Activated CD8-positive, alpha-beta memory T cell treated with anti-CD3 and anti-CD28 coated beads for 1 hour (primary cell): ENCODE measurements at places on chromosomes 6 and 20.

GRCh38 chr6:122429323-122429722 is 29.9 kb downstream of the HSF2 start:
- no peak for DNase-seq

DNA sequence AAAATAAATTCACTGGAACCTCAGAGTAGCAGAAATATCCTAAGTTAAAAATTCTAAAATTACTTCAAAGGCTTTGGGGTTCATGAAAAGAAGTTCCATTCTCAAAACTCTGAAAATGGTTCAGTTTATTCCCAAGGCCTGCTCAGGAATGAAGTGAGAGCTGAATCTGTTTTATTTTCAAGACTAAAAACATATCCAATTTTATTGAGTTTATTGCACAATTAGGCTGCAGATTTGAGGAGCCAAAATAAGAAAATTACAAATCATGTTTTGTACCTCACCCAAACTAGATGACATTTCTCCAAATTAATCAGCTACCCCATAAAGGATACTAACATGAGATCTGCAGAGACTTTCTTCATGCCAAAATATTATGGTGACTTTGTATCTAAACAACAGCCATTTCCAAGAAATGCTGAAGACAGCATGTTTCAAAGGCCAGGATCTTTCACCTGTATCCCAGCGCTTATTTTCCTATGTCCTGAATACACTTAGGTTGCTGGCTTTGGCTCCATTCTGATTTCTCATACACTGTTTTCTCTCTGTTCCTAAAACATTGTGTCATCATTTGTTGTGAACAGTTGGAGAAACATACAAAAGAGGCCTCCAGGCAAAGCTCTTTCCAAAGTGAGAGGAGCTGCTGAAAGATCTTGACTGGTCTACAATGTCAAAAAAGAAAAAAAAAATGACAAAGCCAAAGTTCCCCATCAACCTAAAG is 85.7 kb upstream of the F13A1 start:
- no peak for DNase-seq

GRCh38 chr6:51617751-51618150 is 469.7 kb downstream of the PKHD1 start:
- no peak for DNase-seq

GRCh38 chr6:16670183-16670582 is 91.1 kb downstream of the ATXN1 start:
- DNase-seq = no peak

DNA sequence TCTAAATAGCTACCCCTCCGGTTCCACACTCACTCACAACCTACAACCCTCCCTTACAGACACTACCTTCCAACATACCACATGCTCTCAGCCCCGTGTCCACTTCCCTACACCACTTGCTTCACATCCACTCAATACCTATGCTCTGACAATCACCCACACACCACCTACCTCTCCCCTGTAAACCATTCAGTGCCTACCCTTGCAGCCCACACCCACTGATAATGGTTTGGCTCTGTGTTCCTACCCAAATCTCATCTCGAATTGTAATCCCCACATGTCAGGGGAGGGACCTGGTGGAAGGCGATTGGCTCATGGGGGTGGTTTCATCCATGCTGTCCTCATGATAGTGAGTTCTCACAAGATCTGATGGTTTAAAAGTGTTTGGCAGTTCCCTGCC is 9.8 kb upstream of the ZNF343 start:
- no peak for DNase-seq

- no peak for DNase-seq
Observed at GRCh38 chr6:16735014-16735413, 26.2 kb downstream of the ATXN1 start.

- peak; percentile 32 for DNase-seq
Observed at GRCh38 chr20:47317127-47317895, 39.2 kb downstream of the ZMYND8 start.

GRCh38 chr6:65671922-65672321 is 35.1 kb downstream of the EYS start:
- no peak for DNase-seq

- DNase-seq = no peak
Observed at GRCh38 chr6:11586536-11586935, 49.0 kb downstream of the TMEM170B start.

DNA sequence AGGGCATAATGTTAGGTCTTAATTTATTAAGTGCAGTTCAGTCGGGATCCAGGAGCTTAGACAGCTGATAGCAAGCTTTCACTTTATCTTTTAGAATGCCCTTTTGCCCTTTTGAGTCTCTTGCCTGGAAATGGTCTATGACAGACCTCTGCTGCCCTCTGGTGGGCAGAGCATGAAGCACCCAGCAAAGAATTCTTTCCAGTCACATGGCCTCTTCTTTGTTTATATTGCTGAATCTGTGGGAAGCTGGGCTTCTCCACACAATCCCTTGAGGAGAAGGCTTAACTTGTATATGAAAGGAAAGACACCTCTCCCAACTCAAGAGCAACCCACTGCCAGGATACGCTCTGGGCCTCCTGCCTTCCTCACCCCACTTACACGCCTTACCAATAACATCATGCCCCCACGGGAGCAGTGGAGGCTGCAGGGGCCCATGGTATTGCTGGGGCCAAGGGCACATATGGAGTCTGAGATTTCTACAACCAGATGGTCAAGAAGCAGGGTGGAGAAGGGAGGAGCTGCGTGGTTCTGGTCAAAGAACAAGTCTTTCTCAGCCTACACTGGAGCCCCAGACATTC is 20.4 kb downstream of the WFDC3 start:
- peak; percentile 67 for DNase-seq

DNA sequence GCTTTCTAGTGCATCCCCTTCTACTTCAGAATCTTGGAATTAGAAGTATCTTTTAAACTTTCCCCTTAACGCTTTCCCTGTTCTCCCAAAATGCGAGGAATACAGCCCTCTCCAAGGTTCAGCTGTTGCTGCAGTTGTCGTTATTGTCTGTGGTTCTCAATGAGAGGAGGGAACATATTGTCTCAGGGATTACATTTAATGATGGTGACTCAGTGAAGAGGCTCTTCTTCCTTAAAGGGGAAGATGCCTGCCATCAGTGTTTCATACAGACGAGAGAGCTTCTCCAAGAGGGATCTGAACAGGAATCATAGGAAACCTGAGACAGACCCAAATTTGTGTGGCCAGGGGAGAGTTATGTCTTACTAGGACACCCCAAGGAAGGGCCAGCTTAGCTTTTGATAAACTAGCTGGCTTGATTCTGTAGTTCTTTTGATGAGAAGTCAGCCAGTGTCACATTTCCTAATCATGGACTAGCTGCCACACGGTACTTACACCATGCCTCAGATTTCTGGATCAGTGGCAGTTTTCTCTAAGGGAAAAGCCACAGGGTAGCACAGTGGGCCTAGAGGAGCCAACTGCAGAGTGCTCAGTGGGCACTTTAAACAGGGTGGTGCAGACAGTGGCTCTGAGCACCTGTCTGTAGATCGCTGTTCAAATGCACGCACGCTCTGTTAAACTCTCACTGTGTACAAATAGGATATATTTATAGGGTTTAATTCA is 59.7 kb upstream of the TMEM181 start:
- DNase-seq = no peak
